ENCODE measurements at places on chromosomes 4 and X.

DNA sequence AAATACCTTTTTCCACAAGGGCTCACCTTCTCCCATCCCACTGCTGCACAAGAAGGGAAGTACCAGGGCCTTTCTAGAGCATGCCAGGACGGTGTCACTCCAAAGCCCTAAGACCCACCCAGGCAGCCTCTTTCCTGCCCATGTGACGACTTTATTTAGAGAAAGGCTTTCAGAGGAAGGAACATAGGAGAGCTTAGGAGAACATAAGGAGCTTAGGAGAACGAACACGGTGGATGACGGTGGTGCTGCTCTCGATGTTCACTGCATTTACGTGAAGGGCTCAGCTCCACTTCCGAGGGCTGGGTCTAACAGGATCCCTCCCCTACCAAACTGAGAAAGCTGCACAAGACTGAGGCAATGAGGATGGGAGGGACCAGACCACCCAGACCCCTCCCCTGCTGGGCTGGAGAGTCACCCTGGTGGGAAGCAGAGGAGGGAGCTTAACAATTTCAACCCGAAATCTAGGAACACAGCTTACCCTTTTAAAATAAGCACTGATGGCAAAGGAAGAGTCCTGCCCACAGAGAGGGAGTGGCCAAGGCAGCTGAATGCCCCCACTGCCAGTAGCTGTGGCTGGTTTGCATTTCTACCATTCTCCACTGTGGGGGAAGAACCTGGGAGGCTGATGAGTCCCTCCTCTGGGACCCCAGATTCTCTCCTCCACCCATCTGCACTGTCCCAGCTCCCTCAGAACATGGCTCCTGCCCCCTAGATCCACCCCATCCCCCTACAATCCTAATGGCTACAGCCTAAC lies 29.8 kb downstream of the ZFYVE28 start:
- DNase-seq = no peak

GRCh38 chrX:105564501-105564900 lies 257.8 kb upstream of the NRK start:
- DNase-seq = no peak

GRCh38 chr4:73725985-73726384 lies 14.4 kb upstream of the CXCL8 start:
- no peak for DNase-seq

DNA sequence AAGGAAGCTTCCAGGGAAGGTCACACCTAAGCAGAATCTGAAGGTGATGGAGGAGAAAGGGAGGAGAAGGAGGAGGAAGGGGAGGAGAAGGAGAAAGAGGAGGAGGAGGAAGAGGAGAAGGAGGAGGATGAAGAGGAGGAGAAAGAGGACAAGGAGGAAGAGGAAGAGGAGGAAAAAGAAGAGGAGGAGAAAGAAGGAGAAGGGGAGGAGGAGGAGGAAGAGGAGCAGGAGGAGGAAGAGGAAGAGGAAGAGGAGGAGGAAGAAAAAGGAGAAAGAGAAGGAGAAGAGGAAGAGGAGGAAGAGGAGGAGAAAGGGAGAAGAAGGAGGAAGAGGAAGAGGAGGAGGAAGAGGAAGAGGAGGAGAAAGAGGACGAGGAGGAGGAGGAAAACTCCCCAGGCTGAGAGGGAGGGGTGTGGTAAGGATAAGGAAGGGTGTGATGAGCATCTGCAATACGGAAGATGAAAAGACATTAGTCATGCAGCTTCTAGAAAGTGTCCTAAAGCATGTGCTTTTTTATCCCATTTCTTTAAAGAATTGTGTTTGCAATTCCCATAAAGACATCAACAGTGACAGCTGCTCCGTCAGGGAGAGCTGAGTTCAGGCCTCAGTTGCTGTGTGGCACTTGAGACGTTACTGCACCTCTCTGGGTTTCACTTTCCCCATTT lies 41.1 kb downstream of the CRMP1 start:
- no peak for DNase-seq

DNA sequence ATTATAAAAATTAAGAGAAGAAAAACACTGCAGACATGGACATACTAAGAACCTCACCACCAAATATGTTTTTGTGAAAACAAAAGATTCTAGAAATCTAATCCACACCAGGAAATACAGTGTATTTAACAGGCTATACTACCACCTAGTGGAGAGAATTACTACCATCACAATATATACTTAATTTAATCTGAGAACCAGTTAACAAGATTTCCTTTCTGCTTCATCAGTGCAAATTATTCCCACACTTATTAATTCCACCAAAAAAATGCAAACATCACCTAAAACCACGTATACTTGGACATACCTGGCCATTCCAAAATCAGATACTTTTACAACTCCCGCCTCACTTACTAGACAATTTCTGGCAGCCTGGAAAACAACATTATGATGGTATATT lies 7.0 kb upstream of the TXK start:
- no peak for DNase-seq

- no peak for DNase-seq
Observed at GRCh38 chrX:7146703-7147412, 654 bp upstream of the STS start.

DNA sequence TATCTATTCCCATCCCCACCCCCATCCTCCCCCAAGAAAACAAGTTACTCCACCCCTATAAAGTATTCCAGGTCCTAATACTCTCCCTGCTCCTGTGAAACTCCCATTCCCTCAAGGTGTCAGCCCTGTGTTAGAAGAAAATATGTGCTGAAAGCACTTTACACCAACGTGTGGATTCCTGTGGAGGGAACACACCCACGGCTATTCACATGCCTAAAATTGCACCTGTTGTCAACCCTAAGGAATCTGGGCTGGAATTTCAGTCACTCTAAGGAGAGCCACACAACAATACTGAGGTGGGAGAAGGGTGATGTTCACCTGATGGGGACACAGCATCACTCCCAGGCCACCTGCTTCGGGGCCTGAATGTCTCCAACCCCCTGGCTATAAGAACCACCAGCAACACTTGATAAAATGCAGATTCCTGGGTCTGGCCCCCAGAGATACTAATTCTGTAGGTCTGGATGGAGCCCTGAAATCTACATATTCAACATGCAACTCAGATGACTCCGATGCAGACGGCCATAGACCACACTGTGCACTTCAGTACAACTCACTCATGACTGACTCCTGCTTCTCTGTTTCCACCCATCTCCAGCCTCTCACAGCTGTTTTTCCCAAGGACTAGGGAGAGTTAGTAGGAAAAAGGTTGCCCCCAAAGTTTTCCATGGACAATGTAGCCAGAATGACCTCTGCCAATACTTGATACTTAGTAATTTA lies 15.8 kb downstream of the SCD5 start:
- no peak for DNase-seq

DNA sequence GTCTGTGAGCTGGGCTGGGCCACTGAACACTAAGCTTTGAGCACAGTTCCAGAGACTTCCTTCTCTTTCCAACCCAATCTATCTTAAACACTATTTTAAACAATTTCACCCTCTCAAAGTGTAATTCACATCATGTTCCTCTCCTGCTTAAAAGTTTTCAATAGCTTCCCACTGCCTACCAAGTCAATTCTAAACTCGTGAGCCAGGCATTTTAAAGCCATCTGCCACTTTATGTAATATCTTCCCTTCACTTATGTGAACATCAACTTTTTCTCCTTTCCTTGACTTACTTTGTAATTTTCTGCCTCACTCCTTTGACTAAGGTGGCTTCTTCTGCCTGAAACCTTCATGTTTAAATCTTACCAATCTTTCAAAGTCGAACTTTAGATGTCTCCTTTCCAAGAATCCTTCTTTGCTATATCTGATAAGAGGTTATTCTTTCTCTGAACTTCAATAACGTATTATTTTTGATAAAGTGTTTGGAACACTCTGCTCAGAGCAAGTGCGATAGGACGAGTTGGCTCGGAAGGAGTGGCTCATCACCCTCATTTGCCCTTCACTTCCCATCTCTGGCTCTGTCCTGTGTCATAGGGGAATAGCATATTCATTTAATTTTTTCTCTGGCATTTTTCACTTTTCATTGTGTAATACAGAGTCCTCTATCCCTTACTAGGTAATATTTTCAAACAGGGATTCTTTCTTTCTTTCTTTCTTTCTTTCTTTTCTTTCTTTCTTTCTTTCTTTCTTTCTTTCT lies 13.0 kb upstream of the SPARCL1 start:
- no peak for DNase-seq

GRCh38 chr4:149884046-149884445 lies 68.4 kb upstream of the IQCM start:
- no peak for DNase-seq

DNA sequence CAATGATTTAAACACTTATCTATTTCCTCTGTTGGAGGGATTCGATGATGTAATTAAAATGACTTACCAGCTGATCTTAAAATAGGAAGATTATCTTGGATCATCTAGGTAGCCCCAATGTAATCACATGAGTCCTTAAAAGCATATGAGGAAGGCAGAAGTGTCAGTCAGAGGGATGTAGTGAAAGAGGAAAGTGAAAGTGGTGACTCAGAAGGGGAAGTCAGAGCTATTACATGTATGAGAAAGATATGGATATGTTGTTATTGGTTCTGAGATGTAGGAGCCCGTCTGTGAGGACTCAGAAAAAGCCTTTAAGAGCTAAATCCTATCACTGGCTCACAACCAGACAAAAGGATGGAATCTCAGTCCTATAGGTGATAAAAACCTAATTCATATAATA lies 456.4 kb downstream of the DACH2 start:
- DNase-seq = no peak

DNA sequence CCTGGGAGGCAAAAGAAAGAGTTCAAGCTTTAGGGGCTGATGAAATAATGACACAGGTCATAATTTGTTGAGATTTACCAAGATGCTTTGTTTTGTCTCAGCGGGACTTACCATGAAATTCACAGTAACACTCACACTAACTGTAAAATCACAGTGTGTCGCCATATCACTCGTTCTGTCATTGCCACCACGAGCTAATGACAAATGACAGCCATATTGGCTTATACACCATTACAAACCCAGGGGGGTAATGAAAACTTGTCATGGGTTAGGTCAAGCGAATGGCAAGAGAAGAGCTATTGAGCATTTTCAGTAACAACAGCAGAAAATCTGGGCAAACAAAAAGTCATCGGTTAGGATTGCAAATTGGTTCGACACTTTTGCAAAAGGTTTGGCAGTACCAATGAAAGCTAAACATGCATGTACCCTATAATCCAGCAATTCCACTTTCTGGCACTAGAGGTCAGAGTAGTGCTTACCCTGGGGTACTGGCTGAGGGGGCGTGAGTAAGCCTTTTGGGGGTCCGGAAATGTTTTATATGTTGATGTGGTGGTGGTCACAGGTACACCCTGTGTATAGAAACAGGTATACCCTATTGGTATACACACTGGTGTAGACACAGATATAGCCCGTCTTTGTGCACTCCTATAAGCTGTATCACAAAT lies 83.9 kb upstream of the RAI2 start:
- DNase-seq = no peak

DNA sequence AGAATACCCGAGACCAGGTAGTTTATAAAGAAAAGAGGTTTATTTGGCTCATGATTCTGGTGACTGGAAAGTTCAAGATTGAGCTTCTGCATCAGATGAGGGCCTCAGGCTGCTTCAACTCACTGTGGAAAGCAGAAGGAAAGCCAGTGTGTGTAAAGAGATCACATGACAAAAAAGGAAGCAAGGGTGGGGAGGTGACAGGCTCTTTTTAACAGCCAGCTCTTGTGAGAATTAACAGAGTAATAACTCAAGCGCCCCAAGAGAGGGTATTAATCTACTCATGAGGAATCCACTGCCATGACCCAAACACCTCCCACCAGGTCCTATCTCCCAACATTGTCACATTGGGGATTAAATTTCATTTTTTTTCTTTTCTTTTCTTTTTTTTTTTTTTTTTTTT lies 6.3 kb upstream of the YIPF6 start:
- no peak for DNase-seq

DNA sequence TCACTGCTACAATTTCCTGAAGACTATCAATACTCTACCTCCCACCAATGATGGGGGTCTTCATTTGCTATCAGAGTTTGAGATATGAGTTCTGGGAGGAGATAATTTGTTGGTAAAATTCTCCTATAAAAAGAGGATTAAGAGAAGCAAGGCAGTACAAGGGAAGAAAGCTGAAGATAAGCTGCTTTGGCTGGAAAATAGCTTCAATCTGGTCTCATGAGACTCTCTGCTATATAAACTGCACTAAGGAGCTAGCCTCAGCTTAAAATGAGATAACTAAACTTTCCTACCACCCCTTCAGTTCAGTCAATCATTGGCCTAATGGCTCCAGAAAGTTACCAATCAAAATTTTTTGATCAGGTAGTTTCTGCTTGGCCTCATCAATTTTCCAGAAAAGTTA lies 2105.0 kb downstream of the ARAP2 start:
- no peak for DNase-seq

- no peak for DNase-seq
Observed at GRCh38 chr4:90121676-90122354, 5.4 kb upstream of the CCSER1 start.

- no peak for DNase-seq
Observed at GRCh38 chrX:154327038-154327820, 31.6 kb downstream of the TKTL1 start.

DNA sequence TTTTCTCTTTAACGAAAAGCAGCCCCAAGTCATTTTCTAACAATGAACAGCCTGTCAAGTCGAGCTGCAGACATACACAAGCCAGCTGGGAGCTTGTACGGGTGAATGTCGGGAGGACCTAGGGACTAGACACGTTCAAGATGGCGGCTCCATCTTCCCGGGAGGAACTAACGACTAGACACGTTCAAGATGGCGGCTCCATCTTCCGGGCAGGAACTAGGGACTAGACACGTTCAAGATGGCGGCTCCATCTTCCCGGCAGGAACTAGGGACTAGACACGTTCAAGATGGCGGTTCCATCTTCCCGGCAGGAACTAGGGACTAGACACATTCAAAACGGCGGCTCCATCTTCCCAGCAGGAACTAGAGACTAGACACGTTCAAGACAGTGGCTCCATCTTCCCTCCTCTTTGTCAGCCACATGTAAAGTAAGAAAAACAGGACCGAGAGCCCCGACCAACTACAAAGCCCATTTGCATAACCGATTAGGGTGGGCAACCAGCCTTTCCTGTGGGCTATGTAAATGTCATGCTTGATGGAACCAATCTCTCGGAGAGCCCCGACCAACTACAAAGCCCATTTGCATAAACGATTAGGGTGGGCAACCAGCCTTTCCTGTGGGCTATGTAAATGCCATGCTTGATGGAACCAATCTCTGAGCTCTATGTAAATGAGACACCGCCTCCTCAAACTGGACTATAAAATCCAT lies 175.5 kb downstream of the DHRSX start:
- DNase-seq = no peak

All from NCI-H2107 (cell line).